Stimulated activated CD8-positive, alpha-beta memory T cell treated with anti-CD3 and anti-CD28 coated beads, Interleukin-15, amount 100 ng/mL, for 24 hours (primary cell): ENCODE measurements at places on chromosomes 6 and 20.

- no peak for DNase-seq
Observed at GRCh38 chr20:61982191-61982950, 83.3 kb downstream of the TAF4 start.

GRCh38 chr6:37309046-37309445 is 44.7 kb upstream of the RNF8 start:
- DNase-seq, result no peak

GRCh38 chr20:1500496-1500895 is 9.3 kb upstream of the SIRPB2 start:
- DNase-seq, result no peak

- DNase-seq, result no peak
Observed at GRCh38 chr6:56685102-56685733, 42.5 kb upstream of the DST start.

- DNase-seq, result no peak
Observed at GRCh38 chr20:59064214-59064722, 21.7 kb upstream of the PRELID3B start.

DNA sequence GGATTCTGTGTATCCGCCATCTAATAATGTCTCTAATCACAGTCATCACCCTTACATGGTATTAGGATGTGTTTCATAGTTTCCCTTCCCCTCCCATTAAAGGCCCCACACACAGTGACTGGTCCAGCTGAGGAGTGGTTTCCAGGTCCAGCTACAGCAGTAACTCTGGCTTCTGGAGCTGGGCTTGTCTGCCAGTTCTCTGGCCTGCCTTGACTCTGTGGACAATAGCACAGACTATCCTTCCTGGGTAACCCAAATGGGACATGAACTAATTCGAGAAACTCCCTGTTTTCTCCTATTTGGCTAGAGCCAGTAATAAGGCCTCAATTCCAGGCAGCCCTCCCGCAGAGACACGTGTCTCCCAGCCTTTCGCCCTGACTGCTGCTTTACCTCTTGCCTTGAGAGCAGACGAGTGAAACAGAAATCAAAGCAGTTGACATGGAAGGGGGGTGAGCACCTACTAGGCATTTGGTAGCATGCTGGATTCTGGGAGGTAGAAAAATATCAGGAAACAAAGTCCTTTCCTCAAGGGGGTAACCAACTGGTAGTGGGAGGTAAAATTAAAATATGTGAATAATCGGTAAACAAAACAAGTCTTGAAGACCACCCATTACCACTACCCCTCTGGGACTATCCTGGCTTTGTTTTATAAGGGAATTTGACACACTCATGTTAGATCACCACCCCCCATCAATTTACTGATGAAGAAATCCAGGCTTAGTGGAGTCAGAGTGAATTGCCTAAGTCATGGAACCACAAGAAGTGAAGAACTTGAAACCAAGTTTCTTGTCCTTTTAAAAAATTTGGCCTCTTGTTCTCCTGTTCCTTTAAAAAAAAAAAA is 1.2 kb downstream of the TRAF3IP2 start:
- no peak for DNase-seq

DNA sequence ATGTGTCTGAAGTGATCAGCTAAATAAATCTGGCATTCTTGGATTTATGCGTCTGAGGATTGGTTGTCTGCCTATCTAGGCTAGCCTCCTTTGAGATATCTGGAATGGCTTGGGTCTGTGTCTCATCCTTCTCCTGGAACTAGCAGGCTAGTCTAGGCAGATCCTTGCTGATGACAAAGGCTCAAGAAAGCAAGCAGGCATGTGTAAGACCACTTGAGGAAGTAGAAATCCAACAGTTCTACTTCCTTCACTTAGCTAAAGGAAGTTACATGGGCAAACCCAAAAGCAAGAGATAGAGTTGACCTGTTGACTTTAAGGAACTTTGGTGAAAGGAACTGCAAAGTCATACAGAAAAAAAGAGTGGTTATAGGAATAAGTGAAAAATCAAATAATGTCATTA is 672.6 kb downstream of the MAFB start:
- DNase-seq, result no peak

GRCh38 chr6:115442323-115442722 is 618.4 kb downstream of the FRK start:
- DNase-seq, result no peak

- DNase-seq, result no peak
Observed at GRCh38 chr20:35742741-35743523, 872 bp upstream of the RBM39 start.

DNA sequence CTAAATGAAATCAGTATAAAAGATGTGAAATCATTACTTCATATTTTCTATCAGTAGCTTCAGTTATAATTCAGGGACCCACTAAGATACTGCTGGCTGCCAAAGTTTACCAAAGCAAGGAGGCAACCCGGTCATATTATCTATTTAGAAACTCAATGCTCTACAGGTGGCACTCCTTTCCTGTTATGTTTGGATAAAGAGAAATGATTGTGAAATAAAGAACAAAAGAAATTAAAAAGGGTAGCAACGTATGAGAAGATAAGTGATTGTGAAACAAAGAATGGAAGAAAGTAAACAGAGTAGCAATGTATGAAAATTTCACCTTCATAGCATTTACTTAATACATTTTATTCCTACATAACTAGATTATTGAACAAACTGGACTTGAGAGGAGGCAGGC is 45.2 kb downstream of the RSPH3 start:
- DNase-seq, result no peak

GRCh38 chr6:48757661-48758060 is 646.7 kb upstream of the PTCHD4 start:
- DNase-seq, result no peak

DNA sequence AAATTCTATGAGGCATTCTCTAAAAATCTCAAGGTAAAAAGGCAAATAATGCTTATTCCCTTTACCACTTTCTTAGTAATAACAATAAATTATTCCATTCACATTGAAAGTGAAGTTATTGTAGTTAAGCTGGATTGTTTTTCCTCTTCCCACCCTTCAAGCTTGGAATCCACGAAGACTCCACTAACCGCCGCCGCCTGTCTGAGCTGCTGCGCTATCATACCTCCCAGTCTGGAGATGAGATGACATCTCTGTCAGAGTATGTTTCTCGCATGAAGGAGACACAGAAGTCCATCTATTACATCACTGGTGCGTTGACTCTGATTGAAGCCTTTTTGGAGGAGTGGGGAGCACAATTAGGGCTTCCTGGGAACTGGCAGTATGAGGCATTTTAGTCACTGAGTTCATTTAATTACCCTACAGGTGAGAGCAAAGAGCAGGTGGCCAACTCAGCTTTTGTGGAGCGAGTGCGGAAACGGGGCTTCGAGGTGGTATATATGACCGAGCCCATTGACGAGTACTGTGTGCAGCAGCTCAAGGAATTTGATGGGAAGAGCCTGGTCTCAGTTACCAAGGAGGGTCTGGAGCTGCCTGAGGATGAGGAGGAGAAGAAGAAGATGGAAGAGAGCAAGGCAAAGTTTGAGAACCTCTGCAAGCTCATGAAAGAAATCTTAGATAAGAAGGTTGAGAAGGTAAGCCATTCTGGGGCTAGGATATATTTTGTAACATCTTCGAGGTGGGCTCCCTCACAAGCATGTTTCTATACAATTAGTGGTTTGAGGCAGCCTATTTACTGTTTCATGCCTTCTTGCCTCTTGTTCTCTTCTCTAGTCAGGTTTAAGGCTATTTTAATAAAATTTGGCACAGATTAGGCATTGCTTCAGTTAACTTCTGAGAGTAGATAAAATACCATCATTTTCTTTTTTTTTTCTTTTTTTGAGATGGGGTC is 4.9 kb downstream of the HSP90AB1 start:
- DNase-seq, result no peak

- DNase-seq, result no peak
Observed at GRCh38 chr6:125050663-125051318, 88.6 kb downstream of the RNF217 start.

GRCh38 chr6:25883536-25883935 is 9.5 kb upstream of the SLC17A3 start:
- DNase-seq, result no peak
